ENCODE measurements at places on chromosomes 12 and 14. TPM values are rescaled to one million over a fixed set of nuclear protein-coding genes. Genes with fewer than 3 reads are reported as not detected.

DNA sequence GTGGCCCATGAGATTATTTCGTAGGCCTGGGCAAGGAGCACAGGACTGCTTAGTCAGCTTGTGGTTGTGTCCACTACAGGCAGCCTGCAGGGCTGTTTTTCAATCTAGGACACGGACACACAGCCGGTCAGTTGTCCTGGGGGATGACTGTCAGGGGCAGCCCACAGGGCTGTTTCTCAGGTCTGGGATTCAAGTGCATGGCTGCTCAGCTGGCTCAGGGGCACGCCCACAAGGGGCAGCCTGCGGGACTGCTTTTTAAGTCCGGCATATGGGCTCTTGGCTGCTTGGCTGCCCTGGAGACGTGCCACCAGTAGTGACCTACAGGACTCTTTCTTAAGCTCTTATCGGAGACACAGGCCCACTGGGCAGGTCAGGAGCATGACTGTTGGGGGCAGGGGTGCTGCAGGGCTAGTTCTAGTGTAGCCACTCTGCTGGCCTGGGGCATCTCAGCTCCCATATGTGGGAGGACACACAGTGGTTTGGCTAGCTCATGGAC is 26.6 kb upstream of the GTF2A1 start:
- peak; percentile 61 for DNase-seq

GRCh38 chr12:120350576-120351350 is 18.2 kb downstream of the MSI1 start:
- no peak for DNase-seq

DNA sequence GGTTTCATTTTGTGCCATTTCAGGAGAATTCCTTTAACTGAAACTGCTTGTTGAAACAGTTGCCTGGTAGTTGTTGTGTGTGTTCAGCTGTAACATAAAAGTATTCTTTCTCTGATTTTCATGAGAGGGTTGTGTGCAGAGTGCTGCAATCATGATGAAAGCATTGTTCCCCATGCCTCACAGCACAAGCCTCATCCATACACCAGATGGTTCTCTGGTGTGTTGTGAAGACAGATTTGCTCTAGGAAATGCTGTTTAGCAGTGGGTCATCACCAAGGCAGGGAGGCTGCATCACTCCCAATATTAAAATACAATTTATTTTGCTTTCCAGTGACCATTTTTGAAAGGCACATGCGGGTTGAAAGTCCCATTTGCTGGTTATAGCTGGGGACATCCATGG is 404.4 kb downstream of the AACS start:
- DNase-seq = no peak

GRCh38 chr14:101369194-101369915 is 191.9 kb upstream of the DIO3 start:
- DNase-seq = no peak

DNA sequence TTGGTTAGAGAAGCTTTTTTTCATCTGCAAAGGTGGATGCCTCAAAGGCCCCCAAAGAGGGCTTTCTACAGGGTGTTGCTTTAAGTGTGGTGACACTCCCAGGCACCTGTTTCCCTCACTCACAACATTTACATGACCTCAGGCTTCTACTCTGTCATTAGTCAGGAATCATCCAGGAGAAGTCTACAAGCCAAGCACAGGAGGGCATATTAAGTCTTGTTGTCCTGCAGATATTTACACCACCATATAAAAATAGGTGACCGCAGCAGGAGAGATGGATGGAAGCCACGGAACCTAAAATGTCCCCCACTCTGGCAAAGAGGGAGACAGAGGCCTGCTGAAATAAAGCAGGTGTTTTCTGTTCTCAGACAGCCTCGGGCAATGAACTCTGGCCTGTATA is 7.5 kb upstream of the DPF3 start:
- DNase-seq = no peak

GRCh38 chr12:19482036-19482435 is 42.7 kb downstream of the AEBP2 start:
- no peak for DNase-seq

GRCh38 chr12:76554405-76555230 is 5.0 kb downstream of the OSBPL8 start:
- no peak for DNase-seq

GRCh38 chr12:28369483-28369882 is 179.2 kb downstream of the CCDC91 start:
- DNase-seq = no peak

GRCh38 chr12:66956300-66956699 is 277.4 kb upstream of the GRIP1 start:
- no peak for DNase-seq

DNA sequence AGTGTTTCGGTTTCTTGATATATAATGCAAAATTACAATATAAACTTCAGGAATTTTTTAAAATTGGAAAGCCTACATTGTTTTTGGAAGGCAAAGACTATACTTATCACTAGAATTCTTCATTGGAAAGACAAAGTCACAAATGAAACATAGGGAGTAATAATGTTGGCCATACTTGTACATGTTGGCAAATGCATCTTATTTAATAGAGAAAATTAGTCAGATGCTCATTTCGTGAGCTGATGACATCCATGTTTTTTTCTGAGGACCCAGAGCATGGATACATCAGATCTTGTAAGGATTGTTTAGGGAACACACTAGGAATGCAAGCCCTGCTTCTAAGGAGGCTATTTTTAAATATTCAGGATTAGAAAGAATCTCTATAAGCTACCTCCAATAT is 4.6 kb upstream of the SLC15A5 start:
- no peak for DNase-seq

- no peak for DNase-seq
Observed at GRCh38 chr12:103538397-103538796, 42.6 kb upstream of the C12orf42 start.

DNA sequence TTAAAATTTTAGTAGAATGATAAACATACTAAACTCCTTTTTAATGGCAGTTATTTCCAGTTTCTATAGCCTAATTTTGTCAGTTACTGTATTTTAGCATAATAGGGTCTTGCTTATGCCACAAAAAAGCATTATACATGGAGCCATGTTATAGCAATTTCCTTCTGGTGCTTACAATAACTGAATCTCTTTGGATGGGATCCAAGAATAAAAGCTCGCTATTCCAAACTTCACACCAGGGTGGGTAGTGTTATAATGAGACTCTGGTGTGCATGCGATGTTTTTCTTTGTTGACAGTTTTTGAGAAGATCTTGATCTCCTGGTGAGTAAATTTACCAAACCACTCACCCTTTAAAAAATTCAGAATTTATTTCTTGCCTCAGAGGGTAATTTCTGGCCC is 90.4 kb upstream of the CCDC91 start:
- DNase-seq = no peak

- DNase-seq = no peak
Observed at GRCh38 chr14:19873178-19873577, 1.8 kb upstream of the OR4K2 start.

GRCh38 chr12:39467432-39467870 is 24.5 kb upstream of the KIF21A start:
- DNase-seq = no peak

DNA sequence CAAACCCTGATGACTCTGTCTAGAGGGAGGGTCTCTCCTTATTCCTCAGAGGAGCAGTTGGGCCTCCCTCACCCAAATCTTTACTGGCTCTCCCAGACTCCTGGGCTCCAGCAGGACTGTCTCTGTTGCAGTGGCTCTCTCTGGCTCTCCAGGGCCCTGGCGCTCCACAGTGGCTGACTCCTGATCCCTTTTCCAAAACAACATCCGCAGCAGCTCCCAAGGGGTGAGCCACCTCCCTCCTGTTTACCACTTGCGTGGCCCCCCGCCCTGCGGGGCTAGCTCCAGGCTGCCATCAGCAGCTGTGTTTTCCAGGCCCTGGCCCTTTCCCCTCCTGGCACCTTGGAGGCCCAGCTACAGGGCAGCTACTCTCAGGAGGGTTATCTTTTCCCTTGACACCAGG is 123.5 kb downstream of the CALM1 start:
- DNase-seq = no peak

- DNase-seq = no peak
Observed at GRCh38 chr14:37580146-37580545, 14.9 kb downstream of the FOXA1 start.

DNA sequence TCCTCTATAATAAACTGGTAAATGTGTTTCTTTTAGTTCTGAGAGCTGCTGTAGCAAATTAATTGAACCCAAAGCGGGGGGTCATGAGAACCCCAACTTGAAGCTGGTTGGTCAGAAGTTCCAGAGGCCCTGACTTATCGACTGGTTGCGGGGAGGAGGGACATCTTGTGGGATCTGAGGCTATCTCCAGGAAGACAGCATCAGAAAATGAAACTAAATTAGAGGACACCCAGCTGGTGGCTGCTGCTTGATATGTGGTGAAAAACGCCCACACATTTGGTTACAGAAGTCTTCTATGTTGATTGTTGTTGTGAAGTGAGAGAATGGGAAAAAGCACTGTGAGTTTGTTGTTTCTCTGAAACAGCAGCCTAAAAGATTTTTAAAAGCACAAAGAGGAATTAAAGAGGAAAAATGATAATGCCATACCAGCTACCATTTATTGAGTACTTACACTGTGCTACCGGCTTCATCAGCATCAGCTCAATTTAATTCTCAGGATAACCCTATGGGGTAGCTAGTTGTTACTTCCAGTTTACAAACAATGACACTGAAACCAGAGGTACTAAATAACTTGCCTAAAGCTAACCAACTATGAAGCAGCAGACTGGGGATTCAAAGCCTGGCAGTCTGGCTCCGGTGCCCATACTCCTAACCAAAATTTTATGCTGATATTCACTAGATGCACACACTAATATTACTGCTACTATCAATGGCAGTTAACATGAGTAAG is 24.3 kb downstream of the DDX24 start:
- DNase-seq = peak; percentile 21

GRCh38 chr12:56487448-56488040 is 417 bp downstream of the GLS2 start:
- no peak for DNase-seq

- no peak for DNase-seq
Observed at GRCh38 chr12:13365748-13366366, 169.3 kb downstream of the EMP1 start.

GRCh38 chr14:93716002-93716745 is 72.1 kb downstream of the PRIMA1 start:
- DNase-seq = peak; percentile 49

DNA sequence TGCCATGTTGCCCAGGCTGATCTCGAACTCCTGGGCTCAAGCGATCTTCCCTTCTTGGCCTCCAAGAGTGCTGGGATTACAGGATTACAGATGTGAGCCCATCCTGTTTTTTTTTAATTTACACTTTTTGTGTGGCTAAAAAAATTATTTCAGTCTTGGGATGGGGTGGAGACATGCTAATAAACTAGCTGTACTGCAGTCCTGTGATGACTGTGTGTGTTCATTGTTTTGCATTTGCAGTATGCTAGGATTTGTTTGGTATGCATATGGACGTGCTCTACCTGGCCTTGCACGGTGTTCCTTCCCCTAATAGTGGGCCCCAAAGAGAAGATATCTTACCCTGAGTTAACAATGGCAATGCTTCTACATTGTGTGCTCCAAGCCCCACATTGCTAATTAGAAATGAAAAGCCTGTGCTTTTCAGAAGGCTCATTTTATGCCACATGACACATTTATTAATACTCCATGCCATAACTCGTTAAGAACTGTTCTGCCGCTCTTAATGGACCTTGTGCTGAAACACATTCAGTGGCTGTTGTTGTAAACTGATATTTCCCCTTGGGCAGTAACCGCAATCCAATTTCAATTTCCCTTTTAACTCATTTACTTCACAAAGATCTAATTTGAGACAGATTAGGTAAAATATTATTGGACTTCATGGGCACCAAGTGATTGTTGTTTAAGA is 86.4 kb downstream of the SCN8A start:
- no peak for DNase-seq

DNA sequence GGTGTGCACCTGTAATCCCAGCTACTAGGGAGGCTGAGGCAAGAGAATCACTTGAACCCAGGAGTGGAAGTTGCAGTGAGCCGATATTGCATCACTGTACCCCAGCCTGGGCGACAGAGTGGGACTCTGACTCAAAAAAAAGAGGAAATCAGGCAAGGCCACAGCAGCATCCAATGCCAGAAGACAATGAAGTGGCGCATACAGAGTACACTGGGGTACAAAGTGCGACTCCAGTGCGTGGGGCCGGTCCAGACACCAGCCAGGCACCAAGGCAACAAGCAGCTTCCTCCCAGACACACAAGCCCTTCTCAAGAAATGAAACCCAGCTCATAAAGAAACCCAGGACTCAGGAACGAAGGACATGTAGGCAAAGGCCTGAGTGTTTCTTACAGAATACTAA is 28.2 kb downstream of the TTC7B start:
- peak; percentile 59 for DNase-seq

GRCh38 chr12:40013292-40013691 is 92.6 kb downstream of the SLC2A13 start:
- DNase-seq = no peak

- DNase-seq = no peak
Observed at GRCh38 chr12:67415473-67415872, 146.3 kb downstream of the CAND1 start.

DNA sequence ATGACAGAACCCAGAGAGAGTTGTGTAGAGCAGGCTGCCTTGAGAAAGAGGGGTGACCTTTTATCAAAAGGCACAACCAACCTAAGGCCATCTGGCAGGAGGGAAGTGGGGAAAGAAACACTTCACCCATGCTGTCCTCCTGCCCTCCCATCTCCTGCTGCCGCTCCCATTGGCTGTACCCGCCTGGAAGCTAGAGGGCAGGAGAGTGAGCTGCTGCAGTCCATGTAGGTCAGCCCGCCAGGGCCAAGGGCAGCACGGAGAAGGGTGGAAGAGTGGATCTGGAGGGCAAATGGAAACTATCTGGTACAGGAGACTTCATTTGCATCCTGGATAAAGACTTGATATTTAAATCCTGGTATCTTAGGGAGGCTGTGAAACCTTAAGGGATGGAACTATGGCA is 11.5 kb upstream of the CABP1 start:
- no peak for DNase-seq

- no peak for DNase-seq
Observed at GRCh38 chr12:13780453-13780852, 200.9 kb downstream of the GRIN2B start.

GRCh38 chr12:2625289-2625612 is 169.5 kb upstream of the FKBP4 start:
- no peak for DNase-seq

- no peak for DNase-seq
Observed at GRCh38 chr12:117111386-117111785, 12.2 kb upstream of the TESC start.

RIMKLB gene
- total RNA-seq = 38.9 TPM

LPAR5 gene
- total RNA-seq = 14.4 TPM

AQP2 gene
- not detected for total RNA-seq

DNAH10 gene
- total RNA-seq = not detected

CFAP54 gene
- 1.1 TPM for total RNA-seq

TTC7B gene
- 68.4 TPM for total RNA-seq

NPFF gene
- total RNA-seq = not detected

DMAC2L gene
- total RNA-seq = 22.5 TPM

TMEM132D gene
- total RNA-seq = not detected

CDK17 gene
- total RNA-seq = 70.4 TPM

LGALS3 gene
- total RNA-seq = 37.4 TPM

A2M gene
- total RNA-seq = 393 TPM

CDCA3 gene
- 1.9 TPM for total RNA-seq

SOX5 gene
- 15.3 TPM for total RNA-seq

GALNT16 gene
- 32.6 TPM for total RNA-seq

BEST3 gene
- not detected for total RNA-seq

PKP2 gene
- 3.0 TPM for total RNA-seq

AMN gene
- total RNA-seq = 2.2 TPM

All from spleen (tissue), 13 donors.